ENCODE measurements at places on chromosomes 16 and 17.
A peak's percentile ranks its signal among the peaks of the same experiment; 100 is the strongest.

DNA sequence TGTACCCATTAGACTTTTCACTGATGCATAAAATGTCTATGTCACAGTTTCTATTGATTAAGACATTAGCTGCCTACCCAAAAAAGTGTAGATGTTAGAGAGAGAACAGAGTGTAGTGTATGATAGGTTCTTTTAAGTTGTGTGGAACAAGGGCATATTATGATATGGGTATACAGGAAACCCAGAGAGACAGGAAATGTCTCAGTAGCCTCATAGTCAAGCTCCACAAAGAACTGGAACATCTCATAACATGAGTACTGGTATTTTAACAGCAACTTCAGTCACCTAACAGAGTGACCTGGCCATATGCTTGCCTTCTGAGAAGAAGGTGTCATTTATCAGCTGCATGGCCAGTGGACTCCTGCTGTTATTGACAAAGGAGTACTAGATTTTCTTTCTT lies 128.1 kb downstream of the RGS9 start:
- DNase-seq = no peak

DNA sequence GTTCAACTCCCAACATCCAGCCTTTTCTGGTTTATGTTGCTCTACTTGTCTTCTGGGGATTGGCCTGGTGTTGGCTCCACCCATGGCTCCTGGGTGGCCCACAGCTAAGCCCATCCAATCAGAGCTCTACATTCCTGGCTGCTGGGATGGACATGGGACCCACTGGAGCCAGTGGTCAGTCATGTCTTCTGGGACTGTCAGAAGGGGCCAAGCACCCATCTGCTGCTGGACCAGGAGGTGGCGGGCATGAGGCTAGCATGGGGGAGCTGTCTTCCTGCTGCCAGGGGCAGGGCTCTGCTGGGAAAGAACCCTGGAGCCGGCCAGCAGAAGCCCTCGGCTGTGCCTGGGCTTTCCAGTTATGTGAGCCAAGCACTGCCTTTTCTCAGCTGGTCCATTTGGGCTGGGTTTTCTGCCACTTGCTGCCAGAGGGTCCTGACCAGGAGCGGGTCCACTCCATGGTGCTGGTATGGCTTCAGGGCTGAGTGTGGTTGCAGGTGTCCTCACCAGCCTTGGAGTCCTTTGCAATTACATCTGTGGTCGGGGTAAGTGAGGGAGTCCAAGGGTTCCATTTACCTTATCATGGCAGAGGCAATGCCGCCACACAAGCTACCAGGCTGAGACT lies 17.4 kb upstream of the ZNF469 start:
- no peak for DNase-seq

- DNase-seq = no peak
Measured at GRCh38 chr16:22969567-22969966, 155.6 kb downstream of the HS3ST2 start.

GRCh38 chr17:45785480-45786193 lies 1.5 kb downstream of the CRHR1 start:
- no peak for DNase-seq

DNA sequence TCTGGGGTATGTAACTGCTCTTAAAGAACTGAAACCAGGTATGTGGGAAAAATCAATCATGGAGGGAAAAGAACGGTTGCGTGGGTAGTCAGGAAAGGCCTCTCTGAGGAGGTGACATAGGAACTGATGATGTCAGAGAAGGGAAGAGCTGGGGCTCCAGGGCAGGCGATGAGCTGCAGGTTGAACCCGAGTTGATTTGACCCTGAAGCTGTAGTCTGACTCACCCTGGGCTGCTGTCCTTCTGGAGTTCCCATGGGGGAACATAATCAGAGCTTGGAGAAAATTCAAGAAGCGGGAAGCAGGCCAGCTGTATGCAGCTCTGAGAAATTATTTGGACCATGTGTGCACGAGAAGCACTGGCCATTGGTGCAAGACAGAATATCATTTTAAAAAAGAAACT lies 16.7 kb downstream of the SLC6A2 start:
- DNase-seq = no peak

DNA sequence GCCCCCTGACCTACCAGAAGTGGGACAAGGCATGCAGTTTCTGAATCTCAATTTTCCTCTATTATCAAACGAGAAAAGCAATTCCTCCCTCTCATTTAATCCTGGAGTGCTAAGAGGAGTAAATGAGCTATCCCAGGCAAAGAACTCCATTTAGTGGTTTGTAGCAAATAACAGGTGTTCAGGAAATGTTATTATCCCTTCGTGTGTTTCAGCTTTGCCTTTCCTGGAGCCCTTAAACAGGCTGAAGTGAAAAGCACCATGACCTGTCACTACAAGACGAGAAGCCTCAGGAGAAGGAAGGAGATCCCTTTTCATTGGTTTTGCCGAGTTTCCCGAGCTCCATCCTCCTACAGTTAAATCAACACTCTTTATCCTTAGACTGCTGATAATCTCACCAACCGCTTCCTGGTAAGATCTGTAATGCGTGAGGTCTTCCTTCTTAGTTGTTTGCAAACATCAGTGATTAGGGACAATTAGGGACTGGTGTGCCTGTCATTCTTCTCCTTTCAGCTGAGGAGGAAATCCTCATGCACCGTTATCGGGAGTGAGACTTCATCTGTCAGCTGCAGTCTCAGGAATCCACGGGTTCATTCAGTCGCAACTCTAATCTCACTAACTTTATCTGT lies 30.8 kb upstream of the MYOCD start:
- no peak for DNase-seq

- DNase-seq = no peak
Measured at GRCh38 chr16:73076324-73076810, 28.4 kb upstream of the ZFHX3 start.

GRCh38 chr17:14387036-14387435 lies 86.2 kb downstream of the HS3ST3B1 start:
- DNase-seq = no peak

DNA sequence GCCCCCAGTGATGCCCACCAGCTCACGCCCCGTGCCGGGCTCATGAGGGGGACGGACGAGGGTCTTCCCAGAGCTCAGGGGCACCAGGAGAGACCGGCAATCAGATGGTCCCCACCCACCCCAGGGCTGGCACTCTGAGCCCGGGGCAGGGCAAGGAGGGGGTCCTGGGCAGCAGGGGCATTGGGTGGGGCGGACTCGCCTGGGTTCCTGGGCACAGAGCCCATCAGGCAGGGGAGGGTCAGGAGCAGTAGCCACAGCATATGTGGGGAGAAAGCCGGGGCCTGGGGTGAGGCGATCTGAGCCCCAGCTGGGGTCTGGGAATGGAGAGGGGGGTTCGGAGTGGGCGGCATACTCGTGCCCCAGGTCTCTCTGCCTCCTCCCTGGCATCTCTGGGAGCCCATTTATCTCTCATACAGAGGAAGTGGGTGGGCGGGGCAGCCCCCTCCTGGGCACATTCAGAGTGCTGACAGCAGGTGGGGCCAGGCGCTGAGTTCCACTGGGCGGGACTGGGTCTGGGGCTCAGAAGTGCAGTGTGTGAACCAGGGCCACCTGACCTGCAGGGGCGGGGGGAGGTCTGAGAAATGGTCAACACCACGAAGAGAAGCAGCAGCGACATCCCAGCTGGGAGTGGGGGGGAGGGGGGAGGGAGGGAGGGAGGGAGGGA lies 20.5 kb upstream of the UBE2I start:
- DNase-seq = no peak

DNA sequence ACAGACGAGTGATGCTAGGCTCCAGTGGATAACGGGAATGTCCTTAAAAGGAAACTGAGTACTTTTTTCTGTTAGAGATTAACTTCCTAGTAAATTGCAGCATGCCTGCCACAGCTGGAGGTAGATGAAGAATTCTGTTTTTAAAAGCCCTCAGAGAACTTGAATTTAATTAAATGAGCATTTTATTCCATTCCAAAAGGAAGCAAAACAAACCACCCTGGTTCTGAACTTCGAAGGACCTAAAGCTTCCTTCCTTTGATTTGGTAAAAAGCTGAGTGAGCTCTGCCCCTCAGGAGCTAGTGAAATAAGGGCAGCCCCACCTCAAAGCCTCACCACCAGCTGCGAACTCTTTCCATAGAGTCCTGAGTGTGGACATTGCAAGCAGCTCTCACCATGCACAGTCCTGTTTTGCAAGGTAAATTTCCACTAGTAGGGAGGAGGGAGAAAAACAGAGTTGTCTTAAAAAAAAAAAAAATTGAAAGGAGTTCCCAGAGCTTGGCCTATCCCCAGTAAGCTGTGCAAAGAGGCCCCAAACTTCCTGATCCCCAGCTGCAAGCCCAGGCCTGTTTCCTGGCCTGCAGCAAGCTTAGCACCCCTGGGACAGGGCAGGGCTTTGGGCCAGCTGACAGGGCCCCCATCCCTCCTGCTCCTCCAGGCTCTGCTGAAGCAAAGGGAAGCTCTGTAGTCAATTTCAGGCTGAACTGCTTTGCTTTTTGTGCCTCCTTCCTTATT lies 11.2 kb downstream of the CHD9NB start:
- no peak for DNase-seq

GRCh38 chr16:66695471-66695934 lies 1.0 kb downstream of the CMTM4 start:
- DNase-seq = no peak

DNA sequence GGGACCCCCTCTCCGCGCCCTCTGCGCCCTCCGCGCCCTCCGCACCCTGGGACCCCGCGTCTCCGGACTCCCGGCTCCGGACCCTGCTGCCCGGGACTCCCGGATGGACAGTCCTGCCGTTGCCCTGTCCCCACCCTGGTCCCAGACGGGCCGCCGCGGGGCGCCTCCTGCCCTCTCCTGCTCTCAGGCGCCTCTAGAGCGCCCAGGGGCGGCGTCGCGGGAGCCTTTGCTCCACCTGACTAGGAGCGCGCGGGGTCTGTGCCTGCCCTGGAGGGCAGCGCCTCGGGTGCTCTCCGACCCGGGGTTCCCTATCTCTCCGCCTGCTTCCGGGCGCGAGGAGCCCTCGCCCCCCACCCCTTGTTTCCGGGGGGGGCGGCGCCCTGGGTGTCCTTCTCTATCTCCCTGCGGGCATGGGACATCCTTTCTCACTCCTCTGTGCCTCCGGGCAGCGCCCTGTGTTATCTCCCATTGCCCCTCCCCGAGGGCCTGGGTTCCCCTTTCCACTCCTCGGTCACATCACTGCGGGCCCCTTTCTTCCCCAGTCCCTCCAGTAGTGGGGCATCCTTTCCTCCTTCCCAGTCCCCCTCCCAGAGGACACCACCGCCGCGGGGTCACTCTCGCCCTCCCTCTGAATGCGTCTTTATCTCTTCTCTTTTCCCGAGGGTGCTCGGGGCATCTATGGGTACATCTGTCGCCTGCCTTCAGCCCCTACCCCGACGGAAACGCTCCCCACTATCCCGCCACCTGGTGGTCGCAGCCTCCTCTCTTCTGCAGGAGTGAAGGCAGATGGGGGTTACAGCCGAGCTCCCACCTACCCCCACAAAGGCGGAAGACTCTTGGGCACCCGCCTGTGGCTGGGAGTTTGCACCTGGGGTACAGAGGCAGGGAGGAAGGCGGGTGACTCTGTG lies 875 bp downstream of the PRKCB start:
- peak; percentile 55 for DNase-seq

DNA sequence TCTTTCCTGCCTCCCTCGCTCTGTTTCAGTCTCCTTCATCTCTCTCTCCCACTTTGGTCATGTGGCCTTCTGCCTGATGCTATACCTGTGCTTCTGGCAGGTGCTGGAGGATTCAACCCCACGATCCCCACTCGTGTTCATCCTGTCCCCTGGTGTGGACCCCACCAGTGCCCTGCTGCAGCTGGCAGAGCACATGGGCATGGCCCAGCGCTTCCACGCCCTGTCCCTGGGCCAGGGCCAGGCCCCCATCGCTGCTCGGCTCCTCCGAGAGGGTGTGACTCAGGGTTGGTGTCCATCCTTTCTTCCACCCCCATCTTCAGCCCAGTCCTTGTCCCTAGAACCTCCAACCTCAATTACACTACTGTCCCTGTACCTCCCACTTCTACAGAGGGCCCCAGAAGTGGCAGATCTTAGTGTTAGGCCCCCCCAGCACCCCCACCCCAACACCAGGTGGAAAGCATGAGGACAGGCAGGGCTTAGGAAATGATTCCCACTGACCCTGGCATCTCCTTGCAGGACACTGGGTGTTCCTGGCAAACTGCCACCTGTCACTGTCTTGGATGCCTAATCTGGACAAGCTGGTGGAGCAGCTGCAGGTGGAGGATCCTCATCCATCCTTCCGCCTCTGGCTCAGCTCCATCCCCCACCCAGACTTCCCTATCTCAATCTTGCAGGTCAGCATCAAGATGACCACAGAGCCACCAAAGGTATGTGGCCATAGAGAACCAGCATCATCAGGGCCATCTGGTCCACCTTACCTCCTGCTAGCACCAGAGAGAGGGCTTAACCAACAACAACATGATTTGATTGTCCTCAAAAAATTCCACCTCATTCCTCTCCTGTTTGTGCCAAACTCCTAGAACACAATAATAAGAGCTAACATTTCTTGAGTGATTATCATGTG lies 9.7 kb upstream of the KDM6B start:
- no peak for DNase-seq
